ENCODE measurements at places on chromosomes 3 and 15.

DNA sequence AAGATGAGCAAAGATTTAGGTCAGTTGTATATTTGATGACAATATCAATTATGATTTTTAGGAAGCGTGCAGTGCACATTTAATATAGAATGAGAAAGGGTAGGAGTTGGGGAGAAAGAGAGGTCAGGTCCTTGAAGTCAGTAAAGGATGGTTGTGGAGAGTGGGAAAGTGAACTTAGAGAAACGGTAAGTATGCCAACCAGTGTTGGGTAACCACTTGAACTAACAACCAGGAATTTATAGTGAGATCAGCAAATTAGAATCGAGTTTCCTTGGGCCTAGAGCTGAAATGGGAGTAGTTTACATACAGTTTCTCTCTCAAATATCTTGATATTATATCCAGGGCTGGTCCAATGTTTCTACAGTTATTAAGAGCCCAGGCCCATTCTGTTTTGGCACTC, 188.5 kb upstream of the RBMS3 start:
- DNase-seq, result no peak

- DNase-seq, result no peak
These were observed 20.8 kb downstream of the PLXNA1 start for GRCh38 chr3:127003601-127004280.

- no peak for DNase-seq
These were observed 613.0 kb downstream of the CADM2 start for GRCh38 chr3:85571835-85572234.

GRCh38 chr3:9916734-9917680, at the start of gene IL17RC:
Gene IL17RC (plus strand): TSS chr3:9917098. CDS start chr3:9917316, 218 bp downstream.
- DNase-seq, result peak; percentile 73

- no peak for DNase-seq
These were observed 6.6 kb upstream of the SSR3 start for GRCh38 chr3:156561533-156561932.

DNA sequence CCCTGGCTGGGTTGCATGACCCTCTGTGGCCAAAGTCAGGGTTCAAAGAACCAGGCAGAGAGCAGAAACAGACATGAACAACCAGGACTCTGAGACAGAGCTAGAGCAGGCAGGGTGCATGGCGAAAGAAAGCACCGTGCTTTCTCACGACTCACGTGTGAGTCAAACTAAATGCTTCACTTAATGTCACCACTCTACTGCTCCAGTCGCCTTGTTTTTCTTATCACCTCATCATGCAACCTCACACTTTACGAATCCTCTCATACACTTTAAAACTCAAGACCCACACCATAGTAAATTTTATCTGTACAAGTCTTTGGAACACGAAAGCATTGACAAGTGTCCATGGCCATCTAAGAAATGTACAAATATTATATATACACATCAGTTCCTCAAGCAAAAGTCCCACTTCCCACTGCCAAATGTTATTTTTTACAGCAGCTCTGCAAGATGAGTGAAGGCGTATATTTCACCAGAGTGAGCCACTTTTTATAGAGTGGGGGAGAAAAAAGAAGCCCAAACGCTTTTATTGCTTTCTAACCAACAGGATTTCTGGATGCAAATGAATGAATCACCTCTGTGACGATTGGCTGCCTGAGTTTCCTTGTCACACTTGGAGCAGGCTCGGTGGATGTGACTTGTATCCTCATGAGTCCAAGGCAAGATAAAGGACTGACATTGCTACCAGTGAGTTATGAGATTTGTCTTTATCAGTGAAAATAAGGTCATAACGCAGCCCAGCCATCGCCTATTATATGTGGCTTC, 16.0 kb upstream of the MEGF11 start:
- no peak for DNase-seq

GRCh38 chr3:177711637-177712036, 514.4 kb upstream of the TBL1XR1 start:
- no peak for DNase-seq

DNA sequence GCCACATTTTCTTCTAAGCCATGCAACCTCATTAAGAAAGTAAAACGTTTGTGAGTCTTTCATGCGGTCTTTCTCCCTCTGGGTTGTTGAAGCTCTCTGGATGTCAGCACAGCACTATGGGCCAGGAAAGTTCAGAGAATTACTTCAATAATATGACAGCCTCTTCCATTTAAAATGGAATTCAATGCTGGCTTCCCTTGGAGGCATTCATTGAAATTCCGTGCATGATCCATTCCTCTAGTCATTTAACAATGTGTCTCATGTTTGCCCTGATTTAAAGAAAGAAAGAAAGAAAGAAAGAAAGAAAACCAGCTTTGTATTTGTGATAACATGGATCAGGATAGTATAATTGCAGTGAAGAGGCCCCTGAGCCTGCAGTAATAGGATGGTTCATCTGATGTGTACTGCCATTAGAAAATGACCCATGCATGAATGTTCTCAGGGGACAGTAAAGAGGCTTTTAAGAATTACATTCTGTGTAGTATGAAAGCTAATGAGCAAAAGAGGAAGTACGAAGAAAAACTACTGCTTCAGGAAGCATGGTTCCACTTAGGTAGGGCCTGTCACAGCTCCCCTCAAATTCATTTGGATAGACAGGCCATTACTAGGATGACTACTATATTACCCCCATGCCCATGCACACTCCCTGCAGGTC, 146.0 kb downstream of the ARPP21 start:
- no peak for DNase-seq

- peak; percentile 46 for DNase-seq
These were observed 105.5 kb upstream of the IL12A start for GRCh38 chr3:159882790-159883779.

GRCh38 chr15:47293466-47294162, 423.7 kb upstream of the SEMA6D start:
- peak; percentile 8 for DNase-seq

GRCh38 chr3:117444175-117444574, 734.6 kb downstream of the TUSC7 start:
- no peak for DNase-seq

DNA sequence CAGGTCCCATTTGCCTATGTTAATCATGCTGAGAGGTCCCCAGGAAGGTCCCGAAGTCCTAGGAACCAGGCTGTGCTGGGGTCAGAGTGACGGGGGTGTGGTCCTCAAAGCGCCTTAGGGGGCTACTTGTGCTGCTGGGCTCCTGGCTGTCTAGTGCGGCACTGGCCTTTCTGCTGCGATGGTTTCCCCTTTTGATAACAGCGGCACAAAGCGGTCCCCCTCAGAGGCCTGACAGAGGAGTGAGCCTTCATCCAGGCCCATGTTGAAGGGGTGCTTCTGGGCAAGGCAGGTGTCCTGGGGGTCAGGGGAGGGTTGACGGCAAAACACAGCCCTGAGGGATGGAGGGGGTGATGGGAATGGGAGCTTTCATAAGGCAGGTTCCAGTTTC, 68.8 kb downstream of the HMCES start:
- DNase-seq, result no peak

- DNase-seq, result no peak
These were observed 83.7 kb upstream of the IL12A start for GRCh38 chr3:159904911-159905310.

- DNase-seq, result no peak
These were observed 317.5 kb downstream of the GBE1 start for GRCh38 chr3:81443958-81444357.

- no peak for DNase-seq
These were observed 39.6 kb downstream of the VGLL3 start for GRCh38 chr3:86951322-86951721.

- no peak for DNase-seq
These were observed 40.9 kb upstream of the ADAMTSL3 start for GRCh38 chr15:83612898-83613635.

GRCh38 chr3:126442094-126442855, 33.4 kb downstream of the ZXDC start:
- DNase-seq, result no peak

DNA sequence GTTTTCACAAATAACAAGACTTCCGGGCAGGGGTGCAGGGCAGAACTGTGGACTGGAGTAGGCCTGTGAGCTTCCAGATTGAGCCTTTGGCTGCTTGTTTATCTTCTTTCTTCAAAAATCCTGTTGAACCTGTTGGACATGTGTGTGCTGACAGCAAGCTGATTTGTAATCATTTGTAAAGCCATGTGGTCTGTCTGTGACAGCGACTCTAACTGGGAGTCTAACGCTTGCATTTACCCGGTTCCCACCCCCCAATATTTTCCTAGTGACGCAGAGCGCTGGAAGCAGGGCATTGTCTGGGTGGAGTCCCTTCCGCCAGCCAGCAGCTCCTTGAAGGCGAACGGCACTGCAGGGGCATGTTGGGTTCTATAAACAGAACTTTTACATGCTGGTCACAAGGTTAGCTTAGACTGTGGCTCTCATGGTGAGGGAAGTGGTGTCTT, 85.7 kb upstream of the MYZAP start:
- DNase-seq, result no peak

All from activated CD4-positive, alpha-beta T cell treated with anti-CD3 and anti-CD28 coated beads, Interleukin-2, amount 10 ng/mL, durations not matched to agents 24 days and 14 days (primary cell).